ENCODE measurements at places on chromosomes 2 and 18.

GRCh38 chr18:76547296-76547695 lies 52.3 kb upstream of the ZNF516 start:
- no peak for DNase-seq

DNA sequence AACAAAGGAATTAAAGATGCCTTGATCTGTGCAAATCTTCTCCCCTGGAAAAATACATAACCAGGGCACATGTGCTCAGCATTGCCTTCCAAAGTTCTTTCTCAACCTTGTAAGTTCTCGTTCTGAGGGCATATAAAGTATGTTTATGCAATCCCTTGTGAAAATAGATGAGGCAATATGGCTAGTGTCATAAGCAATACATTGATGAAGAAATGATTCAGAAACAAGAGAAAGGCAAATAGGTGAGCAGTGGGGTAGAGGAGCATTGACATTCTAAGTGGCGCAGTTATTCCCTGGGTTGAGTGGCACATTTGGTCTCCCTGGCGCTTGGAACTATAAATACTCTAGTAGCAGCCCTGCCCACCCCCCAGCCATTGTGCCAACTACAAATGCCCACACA lies 57.4 kb upstream of the PGAP1 start:
- no peak for DNase-seq

- no peak for DNase-seq
Measured at GRCh38 chr18:77708826-77709506, 459.3 kb downstream of the GALR1 start.

DNA sequence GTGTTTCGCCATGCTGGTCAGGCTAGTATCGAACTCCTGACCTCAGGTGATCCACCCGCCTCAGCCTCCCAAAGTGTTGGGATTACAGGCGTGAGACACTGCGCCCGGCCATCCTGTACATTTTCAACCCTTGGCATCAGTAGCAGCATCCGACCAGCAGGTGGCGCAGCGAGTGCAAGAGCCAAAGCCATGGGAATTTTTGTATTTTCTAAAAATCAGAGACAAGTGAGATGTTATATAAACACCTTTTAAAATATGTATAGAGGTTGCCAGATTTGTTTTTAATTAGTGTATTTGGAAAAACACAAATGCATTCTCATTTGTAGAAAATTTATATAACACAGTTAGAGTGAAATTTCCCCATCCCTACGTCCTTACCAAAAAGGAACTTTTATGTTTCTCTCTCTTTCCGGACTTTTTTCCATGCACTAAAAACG lies 36.8 kb downstream of the MOGAT1 start:
- DNase-seq, result no peak

- DNase-seq, result peak; percentile 78
Measured at GRCh38 chr2:64273524-64274398, 129.5 kb upstream of the PELI1 start.

GRCh38 chr18:56196495-56197225 lies 441.7 kb downstream of the TXNL1 start:
- DNase-seq, result no peak

GRCh38 chr18:35409911-35410310 lies 32.8 kb upstream of the ZNF396 start:
- DNase-seq, result no peak

DNA sequence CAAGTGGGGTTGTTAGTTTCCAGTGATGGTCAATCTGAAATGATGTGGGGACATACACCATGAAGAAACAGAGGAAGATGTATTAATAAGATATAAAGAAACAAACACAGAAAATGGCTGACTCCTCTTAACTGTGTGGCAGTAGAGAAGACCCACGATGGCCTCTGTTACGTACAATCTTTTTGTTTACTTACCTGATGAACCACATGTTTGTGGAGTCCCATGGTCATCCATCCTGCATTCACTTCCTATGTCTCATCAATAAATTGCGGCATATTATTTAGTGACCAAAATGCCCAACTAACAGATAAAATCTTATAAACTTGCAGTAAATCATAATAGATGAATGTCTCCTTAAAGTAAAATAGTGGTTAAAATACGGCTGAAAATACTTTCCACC lies 740.1 kb upstream of the LINC00305 start:
- DNase-seq, result no peak

- no peak for DNase-seq
Measured at GRCh38 chr2:119317554-119317953, 49.1 kb downstream of the C2orf76 start.

DNA sequence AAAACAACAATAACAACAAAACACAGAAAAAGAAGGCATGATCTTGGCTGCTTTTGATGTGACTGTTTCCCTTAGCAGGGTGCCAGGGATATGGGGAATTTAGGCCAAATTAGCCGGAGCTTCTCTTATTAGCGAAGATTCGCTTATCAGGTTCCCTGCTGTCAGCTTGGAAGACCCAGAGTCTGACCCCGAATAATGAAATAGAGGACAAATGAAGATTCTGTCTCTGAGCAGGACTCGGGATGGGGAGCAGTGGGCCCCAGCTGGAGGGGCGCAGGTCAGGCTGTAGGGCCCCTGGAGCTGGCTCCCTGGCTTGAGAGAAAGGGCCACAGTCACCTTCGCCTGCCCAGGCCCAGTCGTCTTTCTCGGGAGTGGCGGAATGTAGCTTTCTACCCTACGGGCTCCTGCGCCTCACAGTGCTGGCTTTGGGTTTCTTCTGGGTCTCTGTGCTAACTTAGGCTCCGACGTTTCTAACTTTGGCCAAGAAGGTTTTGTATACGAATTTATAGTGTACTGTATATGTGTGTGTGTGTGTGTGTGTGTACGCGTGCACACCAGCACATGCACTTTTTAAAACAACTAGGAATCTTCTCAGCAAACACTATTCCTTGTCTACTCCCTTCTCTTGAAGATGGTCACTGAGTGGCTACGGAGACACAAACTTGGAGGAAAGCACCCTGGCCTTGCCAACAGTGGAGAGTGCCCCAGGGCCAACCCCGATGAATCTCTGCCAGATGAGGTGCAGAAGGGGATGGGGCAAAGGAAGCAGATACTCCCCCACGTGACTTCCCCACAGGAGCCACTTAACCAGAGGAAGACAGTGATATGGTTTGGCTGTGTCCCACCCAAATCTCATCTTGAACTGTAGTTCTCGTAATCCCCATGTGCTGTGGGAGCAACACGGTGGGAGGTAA lies 195.6 kb upstream of the COPS8 start:
- DNase-seq, result no peak

GRCh38 chr2:222835143-222835822 lies 25.6 kb upstream of the ACSL3 start:
- no peak for DNase-seq

- no peak for DNase-seq
Measured at GRCh38 chr2:167177196-167177595, 288.9 kb downstream of the XIRP2 start.

GRCh38 chr2:66698576-66699239 lies 263.8 kb downstream of the MEIS1 start:
- no peak for DNase-seq

DNA sequence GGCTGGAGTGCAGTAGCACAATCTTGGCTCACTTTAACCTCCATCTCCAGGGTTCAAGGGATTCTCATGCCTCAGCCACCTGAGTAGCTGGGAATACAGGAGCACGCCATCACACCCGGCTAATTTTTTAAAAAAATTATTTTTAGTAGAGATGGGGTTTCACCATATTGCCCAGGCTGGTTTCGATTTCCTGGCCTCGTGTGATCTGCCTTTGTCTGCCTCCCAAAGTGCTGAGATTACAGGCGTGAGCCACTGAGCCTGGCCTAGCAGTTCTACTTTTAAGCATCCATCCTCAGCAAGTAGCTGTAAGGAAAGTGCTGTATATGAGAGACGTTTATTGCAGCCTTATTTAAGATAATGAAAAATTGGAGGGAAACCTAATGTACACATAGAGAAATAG lies 79.7 kb downstream of the ZDBF2 start:
- DNase-seq, result no peak

DNA sequence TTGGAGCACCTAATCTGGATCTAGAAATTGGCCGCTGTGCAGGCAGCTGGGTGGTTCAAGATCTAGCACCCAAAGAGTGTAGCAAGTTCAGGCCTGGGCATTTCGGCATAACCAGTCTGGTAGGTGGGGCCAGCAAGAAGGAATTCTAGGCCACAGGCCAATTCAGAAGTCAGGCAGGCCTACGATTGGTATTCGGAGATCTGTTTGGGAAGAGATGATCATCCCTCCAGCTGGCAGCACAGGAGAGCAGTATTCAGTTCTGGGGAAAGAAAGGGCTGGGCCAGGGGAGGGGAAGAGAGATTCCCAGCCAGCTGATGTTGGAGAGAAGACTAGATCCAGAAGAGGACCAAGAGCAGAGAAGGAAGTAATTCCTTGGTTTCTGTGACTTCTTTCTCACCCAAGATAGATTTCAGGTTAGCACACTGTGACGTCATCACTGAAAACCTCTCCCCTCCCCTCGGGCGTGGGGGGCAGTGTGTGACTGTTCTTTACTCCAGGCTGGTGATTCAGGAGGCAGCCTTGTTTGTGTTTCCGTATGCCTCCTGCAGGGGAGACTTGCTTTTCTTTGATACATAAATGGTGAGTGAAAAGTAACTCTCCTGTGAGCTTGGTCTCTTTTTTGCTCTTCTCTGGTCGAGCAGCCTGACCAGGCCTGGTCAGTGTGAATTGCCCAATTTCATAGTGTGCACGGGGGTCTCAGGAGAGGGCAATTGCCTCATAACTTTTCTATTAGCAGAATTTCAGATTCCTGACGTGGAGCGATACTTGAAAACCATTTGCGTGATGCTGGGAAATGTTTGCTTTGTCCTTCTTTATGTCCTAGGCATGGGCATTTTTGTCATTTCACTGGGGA lies 61.1 kb downstream of the MEIS1 start:
- DNase-seq, result peak; percentile 82

DNA sequence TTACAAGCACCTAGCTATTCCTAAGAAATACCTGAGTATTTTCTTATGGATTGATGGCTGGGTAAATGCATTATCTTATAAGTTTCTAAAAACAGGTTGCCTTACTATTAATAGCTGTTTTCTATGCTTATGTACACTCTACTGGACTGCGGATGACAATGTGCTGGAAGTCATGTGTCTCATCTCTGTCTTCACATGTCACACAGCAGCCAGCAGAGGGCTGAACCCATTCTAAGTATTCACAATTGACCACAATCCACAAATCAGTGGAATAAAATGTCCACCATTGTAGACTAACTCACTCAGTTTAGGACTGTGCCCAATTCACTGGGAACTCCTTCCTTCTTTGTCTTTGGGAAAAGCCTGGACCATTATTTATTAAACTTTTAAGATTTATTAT lies 371.2 kb downstream of the INSIG2 start:
- DNase-seq, result no peak

DNA sequence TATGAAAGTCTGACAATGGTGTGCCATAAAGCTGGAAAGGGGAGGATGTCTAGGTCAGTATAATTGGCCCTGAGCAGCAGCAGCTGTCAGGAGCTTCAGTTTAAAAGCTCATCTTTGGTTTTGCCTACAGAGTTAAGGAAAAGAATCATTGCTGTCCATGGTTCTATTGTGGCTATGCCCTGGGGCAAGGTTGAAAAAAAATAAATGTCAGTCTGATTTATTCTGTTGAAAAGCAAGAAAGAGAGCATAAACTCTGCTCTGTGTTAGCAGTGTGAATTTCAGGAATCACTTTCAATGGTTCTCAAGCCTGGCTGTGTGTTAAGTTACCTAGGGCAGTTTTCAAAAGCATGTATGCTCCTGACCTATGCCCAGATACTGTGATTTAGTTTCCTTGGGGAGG lies 446.7 kb downstream of the SETBP1 start:
- no peak for DNase-seq

- DNase-seq, result no peak
Measured at GRCh38 chr18:25561918-25562317, 210.0 kb upstream of the ZNF521 start.

- no peak for DNase-seq
Measured at GRCh38 chr2:144513388-144514101, 6.4 kb downstream of the ZEB2 start.

GRCh38 chr2:236863729-236864126 lies 222.0 kb upstream of the COPS8 start:
- DNase-seq, result no peak

DNA sequence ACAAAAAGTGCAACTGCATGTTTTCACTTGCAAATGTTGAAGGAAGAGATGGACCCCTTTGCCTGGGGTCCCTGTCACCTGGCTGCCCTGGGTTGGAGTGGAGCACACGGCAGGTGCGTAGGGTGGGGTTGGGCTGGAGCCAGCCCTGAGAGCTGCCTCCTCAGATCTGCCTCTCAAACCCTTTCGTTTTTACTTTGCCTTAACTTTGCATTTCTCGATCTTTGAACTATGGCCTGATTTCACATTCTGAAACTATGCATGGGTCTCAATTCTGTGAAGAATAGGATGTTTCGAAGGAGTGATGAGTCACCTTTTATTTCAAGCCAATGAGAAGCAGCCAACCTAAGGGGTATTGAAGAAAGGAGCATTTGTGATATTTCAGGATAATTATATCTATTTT lies 132.8 kb downstream of the ACOXL start:
- no peak for DNase-seq

GRCh38 chr2:28544922-28545589 lies 49.2 kb downstream of the PLB1 start:
- DNase-seq, result no peak

DNA sequence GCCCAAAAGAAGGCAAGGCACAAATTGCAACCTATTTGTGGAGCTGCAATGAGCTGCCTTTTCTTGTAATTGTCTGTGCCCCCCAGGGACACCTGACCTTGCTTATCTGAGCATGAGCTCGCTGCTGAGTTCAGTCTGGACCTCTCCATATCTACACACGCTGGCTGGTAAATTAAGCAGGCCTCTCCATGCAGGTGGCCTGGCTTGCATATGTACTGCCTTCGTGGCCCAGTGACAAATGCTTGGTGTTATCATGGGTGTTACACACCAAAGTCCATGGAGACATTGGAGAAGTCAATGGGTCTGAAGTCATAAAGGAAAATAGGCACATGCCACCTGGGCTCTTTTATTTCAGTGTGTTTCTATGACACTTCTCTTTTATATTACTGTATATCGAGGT lies 121.2 kb downstream of the IRS1 start:
- no peak for DNase-seq

GRCh38 chr18:21463718-21464117 lies 136.8 kb downstream of the ESCO1 start:
- no peak for DNase-seq

GRCh38 chr2:121321476-121321875 lies 36.5 kb upstream of the TFCP2L1 start:
- no peak for DNase-seq

DNA sequence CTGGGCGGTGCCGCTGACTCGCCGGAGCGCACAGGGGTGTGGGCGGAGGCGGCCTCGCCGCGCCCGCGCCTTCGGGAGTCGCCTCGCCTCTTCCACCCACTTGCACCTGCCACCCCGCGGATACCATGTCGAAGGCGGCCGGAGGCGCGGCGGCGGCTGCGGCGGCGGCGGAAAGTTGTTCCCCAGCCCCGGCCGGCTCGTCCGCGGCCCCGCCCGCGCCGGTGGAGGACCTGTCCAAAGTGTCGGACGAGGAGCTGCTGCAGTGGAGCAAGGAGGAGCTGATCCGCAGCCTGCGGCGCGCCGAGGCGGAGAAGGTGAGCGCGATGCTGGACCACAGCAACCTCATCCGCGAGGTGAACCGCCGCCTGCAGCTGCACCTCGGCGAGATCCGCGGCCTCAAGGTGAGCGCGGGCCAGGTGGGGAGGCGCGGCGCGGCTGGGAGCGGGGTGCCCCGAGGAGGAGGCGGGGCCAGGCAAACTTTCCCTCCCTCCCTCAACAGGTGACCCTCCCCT lies 766 bp downstream of the CCDC85A start:
- DNase-seq, result peak; percentile 62
